ENCODE measurements at places on chromosomes 4 and X. TPM values are rescaled to one million over a fixed set of nuclear protein-coding genes. Genes with fewer than 3 reads are reported as not detected.
A peak's percentile ranks its signal among the peaks of the same experiment; 100 is the strongest.

The GRPR gene
- total RNA-seq: not detected

The NAP1L3 gene
- 9.3 TPM for total RNA-seq

The RHOXF2B gene
- not detected for total RNA-seq

The VAMP7 gene
- 26.2 TPM for total RNA-seq

The PPP2R2C gene
- not detected for total RNA-seq

The RHOXF2 gene
- not detected for total RNA-seq

The ATP5ME gene
- total RNA-seq: 146 TPM

The GPR143 gene
- total RNA-seq: not detected

The SHOX gene
- total RNA-seq: not detected

The RBM10 gene
- total RNA-seq: 52.3 TPM

The OTUD6A gene
- not detected for total RNA-seq

The TBC1D9 gene
- total RNA-seq: 3.8 TPM

The CYSLTR1 gene
- 0.80 TPM for total RNA-seq

GRCh38 chrX:40380655-40381488 lies 199.9 kb upstream of the ATP6AP2 start:
- H3K27me3 ChIP-seq: no peaks in the 10 kb centered on the region
- no peak overlapping the region for H3K4me3 ChIP-seq
- no peaks in the 10 kb centered on the region for H3K36me3 ChIP-seq
- DNase-seq: no peak
- H3K27ac ChIP-seq: no peak overlapping the region

DNA sequence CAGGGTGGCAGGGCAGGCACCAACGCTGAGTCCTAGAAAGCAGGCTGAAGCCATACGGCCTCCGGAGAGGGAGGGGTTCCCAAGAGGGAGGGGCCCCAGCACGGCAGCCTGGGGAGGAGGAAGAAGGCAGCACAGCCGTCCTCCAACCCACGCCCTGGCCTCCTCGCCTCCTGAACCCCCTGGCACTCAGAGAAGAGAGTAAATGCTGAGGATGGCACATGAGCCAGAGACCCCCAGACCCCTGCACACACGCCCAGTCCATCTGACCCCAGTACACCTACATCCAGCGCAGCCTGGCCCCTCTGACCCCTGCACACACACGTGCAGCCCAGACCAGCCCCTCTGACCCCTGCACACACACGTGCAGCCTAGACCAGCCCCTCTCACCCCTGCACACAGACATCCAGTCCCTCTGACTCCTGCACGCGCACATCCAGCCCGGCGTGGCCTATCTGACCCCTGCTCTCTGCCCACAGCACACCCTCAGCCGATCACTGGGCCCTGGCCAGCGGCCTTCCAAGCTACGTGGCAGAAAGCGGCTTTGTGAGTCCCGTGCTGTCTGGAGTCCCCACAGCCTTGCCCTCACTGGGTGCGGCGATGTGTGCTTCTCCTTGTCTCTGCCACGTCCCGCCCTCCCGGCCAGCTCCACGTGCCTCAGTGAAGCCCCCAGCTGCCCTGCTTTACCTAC lies 18.5 kb downstream of the ATP5ME start:
- H3K4me1 ChIP-seq: no peaks in the 10 kb centered on the region
- no peak overlapping the region for H3K27ac ChIP-seq
- no peak overlapping the region for H3K4me3 ChIP-seq

- H3K4me1 ChIP-seq: peaks cover 6% of the 10 kb centered on the region
- DNase-seq: no peak
- H3K27me3 ChIP-seq: no peaks in the 10 kb centered on the region
- H3K27ac ChIP-seq: no peak overlapping the region
Observed at GRCh38 chr4:10013722-10014121, 7.6 kb downstream of the SLC2A9 start.

- H3K36me3 ChIP-seq: no peaks in the 10 kb centered on the region
- no peaks in the 10 kb centered on the region for H3K4me1 ChIP-seq
Observed at GRCh38 chr4:141142423-141142822, 9.2 kb upstream of the RNF150 start.

- H3K27me3 ChIP-seq: no peaks in the 10 kb centered on the region
- H3K36me3 ChIP-seq: no peaks in the 10 kb centered on the region
- H3K4me3 ChIP-seq: no peak overlapping the region
Observed at GRCh38 chrX:19563327-19563726, 48.0 kb upstream of the MAP3K15 start.

DNA sequence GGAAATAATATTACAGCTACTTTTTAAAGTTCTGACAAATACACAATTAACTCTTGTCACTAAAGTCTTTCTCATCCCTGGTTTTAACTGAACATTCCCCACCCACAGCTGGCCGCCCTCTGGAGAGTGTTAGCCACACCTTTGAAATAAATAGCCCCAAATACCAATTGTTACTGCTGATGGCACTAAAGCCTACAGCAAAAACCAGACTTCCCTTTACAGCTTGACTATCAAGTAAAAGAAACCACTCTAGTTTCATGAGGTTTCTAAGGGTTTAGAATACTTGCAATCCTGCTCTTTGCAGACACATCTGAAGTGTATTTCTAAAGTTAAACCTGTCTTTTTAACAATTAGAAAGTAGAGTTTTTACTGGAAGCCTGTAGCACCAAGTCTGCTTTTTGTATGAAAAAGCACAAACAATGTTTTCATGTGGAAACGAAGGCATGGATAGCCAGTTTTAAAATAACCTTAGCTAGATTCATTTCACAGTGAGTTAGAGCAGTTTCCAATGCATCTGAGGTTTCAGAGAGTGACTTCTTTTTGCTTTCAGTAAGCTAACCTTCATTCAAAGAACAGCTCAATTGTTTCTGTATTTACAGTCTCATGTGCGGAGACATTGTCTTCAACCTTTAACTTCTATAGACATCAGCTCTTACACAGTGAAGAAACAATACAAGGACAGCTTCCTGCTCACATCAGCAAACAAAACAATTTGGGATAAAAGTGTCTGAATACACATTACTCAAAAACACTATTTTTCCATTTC lies 164.8 kb upstream of the VEGFC start:
- no peaks in the 10 kb centered on the region for H3K4me1 ChIP-seq
- no peaks in the 10 kb centered on the region for H3K36me3 ChIP-seq

DNA sequence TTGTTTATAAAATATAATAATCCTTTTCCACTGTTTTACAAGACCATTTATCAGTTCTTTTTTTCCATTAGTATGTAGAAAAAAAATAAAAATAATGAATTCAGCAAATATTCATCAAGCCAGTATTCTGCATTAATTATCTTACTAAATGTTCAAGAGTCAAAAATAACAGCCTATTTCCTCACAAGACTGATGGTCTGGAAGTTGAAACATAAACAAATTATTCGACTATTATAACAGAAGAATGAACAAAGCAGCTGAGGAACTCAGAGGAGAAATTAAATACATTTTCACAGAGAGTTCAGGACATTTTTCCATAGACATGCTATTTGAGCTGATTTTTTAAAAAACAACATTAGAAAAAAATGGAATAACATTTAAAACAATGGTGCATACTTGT lies 2594.8 kb downstream of the ARAP2 start:
- no peak for DNase-seq
- H3K27me3 ChIP-seq: no peaks in the 10 kb centered on the region
- no peak overlapping the region for H3K4me3 ChIP-seq
- H3K27ac ChIP-seq: no peak overlapping the region

GRCh38 chrX:133645977-133646718 lies 230.9 kb upstream of the GPC4 start:
- no peaks in the 10 kb centered on the region for H3K4me1 ChIP-seq
- no peaks in the 10 kb centered on the region for H3K27me3 ChIP-seq
- no peak for DNase-seq
- H3K36me3 ChIP-seq: no peaks in the 10 kb centered on the region

DNA sequence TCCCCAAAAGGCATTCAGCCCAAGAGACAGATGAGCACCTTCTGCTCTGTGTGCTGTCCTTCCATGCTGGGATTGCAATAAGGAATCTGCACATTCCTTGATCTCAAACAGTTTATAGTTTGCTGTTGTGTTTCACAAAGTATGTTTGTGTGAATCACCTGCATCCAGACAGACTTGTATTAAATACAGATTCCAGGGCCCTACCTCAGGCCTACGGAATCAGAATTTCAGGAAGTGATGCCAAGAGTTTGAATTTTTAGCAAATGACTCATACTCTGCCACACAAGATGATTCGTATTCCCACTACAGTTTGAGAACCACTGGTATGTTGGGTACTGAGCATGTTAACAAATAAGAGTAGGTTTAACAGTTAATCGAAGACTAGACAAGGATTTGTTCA lies 7.0 kb downstream of the VAMP7 start:
- DNase-seq: no peak
- no peaks in the 10 kb centered on the region for H3K27me3 ChIP-seq
- H3K27ac ChIP-seq: peak overlapping the region; percentile 60
- peaks cover 27% of the 10 kb centered on the region for H3K36me3 ChIP-seq
- no peak overlapping the region for H3K4me3 ChIP-seq

- peaks cover 3% of the 10 kb centered on the region for H3K27me3 ChIP-seq
- H3K36me3 ChIP-seq: no peaks in the 10 kb centered on the region
- no peaks in the 10 kb centered on the region for H3K4me1 ChIP-seq
- H3K27ac ChIP-seq: no peak overlapping the region
- no peak for DNase-seq
Observed at GRCh38 chr4:21452931-21453330, 495.6 kb downstream of the KCNIP4 start.

GRCh38 chr4:6658597-6659075 lies 18.2 kb downstream of the MRFAP1 start:
- H3K27ac ChIP-seq: peak overlapping the region; percentile 78
- peak; percentile 61 for DNase-seq
- H3K27me3 ChIP-seq: no peaks in the 10 kb centered on the region
- H3K36me3 ChIP-seq: no peaks in the 10 kb centered on the region

- no peak for DNase-seq
- peaks cover 1% of the 10 kb centered on the region for H3K4me1 ChIP-seq
- no peak overlapping the region for H3K4me3 ChIP-seq
- H3K36me3 ChIP-seq: peaks cover 4% of the 10 kb centered on the region
Observed at GRCh38 chr4:142211444-142211843, 575.1 kb downstream of the IL15 start.

GRCh38 chr4:21083413-21083812 lies 383.2 kb downstream of the PACRGL start:
- H3K4me3 ChIP-seq: no peak overlapping the region
- H3K4me1 ChIP-seq: peaks cover 6% of the 10 kb centered on the region
- H3K27me3 ChIP-seq: no peaks in the 10 kb centered on the region
- peaks cover 13% of the 10 kb centered on the region for H3K36me3 ChIP-seq
- no peak for DNase-seq
- H3K27ac ChIP-seq: no peak overlapping the region

DNA sequence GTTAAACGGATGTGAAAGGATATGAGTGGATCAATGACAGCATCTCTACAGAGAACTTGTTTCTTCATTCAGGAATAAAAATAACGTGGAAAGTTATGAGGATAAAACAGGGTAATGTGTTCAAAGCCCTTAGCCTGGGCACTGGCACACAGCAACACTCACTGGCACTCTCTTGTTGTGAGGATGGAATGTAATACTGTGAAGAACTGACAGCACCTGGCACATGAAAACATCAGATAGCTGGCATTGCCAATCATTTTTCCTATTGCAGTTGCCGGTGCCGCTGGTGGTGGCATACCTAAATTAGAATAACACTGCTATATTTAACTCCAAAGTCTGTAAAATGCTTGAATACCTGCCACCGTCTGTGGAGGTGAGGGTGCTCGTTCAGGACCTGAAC lies 1061.2 kb downstream of the DMD start:
- DNase-seq: no peak
- H3K36me3 ChIP-seq: no peaks in the 10 kb centered on the region
- no peak overlapping the region for H3K27ac ChIP-seq
- no peak overlapping the region for H3K4me3 ChIP-seq
- H3K4me1 ChIP-seq: no peaks in the 10 kb centered on the region
- H3K27me3 ChIP-seq: no peaks in the 10 kb centered on the region

- no peaks in the 10 kb centered on the region for H3K27me3 ChIP-seq
- H3K4me3 ChIP-seq: peak overlapping the region; percentile 96
- H3K4me1 ChIP-seq: peaks cover 28% of the 10 kb centered on the region
- no peak overlapping the region for H3K27ac ChIP-seq
- no peak for DNase-seq
- no peaks in the 10 kb centered on the region for H3K36me3 ChIP-seq
Observed at GRCh38 chr4:145939441-145939750, 773 bp upstream of the ZNF827 start.

- no peak within 1 kb of the TSS for H3K4me3 ChIP-seq
- H3K27me3 ChIP-seq: peaks cover 33% of the 10 kb centered on the region
- H3K4me1 ChIP-seq: no peaks in the 10 kb centered on the region
- no peak within 1 kb of the TSS for H3K27ac ChIP-seq
Observed at GRCh38 chr4:155208258-155209054, at the start of gene NPY2R. NPY2R (plus strand) TSS chr4:155208636; CDS start chr4:155213940, 5,304 bp downstream.

DNA sequence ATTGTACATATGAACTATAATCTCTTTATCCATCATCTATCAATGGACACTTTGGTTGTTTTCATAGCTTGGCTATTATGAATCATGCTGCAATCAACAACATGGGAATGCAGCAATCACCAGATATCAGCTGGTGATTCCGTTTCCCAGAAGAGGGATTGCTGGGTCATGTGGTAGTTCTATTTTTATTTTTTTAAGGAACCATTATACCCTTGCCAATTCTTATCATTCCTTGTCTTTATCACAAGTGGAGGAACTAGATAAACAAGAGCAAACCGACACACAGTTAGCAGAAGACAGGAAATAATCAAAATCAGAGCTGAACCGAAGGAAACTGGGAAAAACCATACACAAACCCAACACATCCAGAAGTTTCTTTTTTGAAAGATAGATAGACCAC lies 14.5 kb upstream of the LNX1 start:
- H3K4me3 ChIP-seq: no peak overlapping the region
- H3K27me3 ChIP-seq: peaks cover 35% of the 10 kb centered on the region
- H3K36me3 ChIP-seq: no peaks in the 10 kb centered on the region
- H3K4me1 ChIP-seq: no peaks in the 10 kb centered on the region

- DNase-seq: no peak
- H3K4me1 ChIP-seq: no peaks in the 10 kb centered on the region
- no peaks in the 10 kb centered on the region for H3K27me3 ChIP-seq
- H3K4me3 ChIP-seq: no peak overlapping the region
- no peaks in the 10 kb centered on the region for H3K36me3 ChIP-seq
Observed at GRCh38 chrX:14673764-14674163, 144.4 kb downstream of the GLRA2 start.

GRCh38 chrX:5015451-5015850 lies 1213.2 kb downstream of the NLGN4X start:
- H3K27me3 ChIP-seq: no peaks in the 10 kb centered on the region
- H3K27ac ChIP-seq: no peak overlapping the region
- H3K36me3 ChIP-seq: no peaks in the 10 kb centered on the region
- DNase-seq: no peak

DNA sequence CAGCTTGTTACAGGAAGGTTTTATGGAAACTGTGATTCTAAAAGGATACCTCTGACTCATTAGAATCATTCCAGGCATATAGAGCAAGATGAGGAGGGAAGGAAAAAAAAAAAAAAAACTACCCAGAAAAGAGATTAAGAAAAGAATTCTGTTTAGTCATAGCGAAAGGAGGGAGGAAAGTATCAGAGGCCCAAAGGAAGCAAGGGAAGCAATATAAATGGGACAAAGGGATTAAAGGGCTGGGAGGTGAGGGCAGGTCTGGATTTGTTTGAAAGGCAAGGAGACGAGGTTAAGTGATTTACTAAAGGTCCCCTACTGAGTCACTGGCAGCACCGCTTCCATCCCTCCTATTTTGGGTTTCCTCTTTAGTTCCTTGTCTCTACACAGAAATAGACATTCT lies 88.6 kb upstream of the IL1RAPL1 start:
- no peaks in the 10 kb centered on the region for H3K36me3 ChIP-seq
- no peak overlapping the region for H3K4me3 ChIP-seq
- H3K27me3 ChIP-seq: no peaks in the 10 kb centered on the region

GRCh38 chr4:52780617-52781354 lies 29.6 kb upstream of the ERVMER34-1 start:
- no peaks in the 10 kb centered on the region for H3K4me1 ChIP-seq
- H3K27me3 ChIP-seq: peaks cover 21% of the 10 kb centered on the region
- no peaks in the 10 kb centered on the region for H3K36me3 ChIP-seq
- no peak overlapping the region for H3K4me3 ChIP-seq

- no peak overlapping the region for H3K4me3 ChIP-seq
- H3K36me3 ChIP-seq: no peaks in the 10 kb centered on the region
- H3K27ac ChIP-seq: no peak overlapping the region
- H3K27me3 ChIP-seq: no peaks in the 10 kb centered on the region
- H3K4me1 ChIP-seq: no peaks in the 10 kb centered on the region
Observed at GRCh38 chrX:22373766-22374165, 101.1 kb downstream of the CBLL2 start.

All from naive thymus-derived CD8-positive, alpha-beta T cell (primary cell).